ENCODE measurements at places on chromosomes 1 and 21.

GRCh38 chr1:43830802-43831201, 102.8 kb upstream of the ARTN start:
- no peak for DNase-seq

DNA sequence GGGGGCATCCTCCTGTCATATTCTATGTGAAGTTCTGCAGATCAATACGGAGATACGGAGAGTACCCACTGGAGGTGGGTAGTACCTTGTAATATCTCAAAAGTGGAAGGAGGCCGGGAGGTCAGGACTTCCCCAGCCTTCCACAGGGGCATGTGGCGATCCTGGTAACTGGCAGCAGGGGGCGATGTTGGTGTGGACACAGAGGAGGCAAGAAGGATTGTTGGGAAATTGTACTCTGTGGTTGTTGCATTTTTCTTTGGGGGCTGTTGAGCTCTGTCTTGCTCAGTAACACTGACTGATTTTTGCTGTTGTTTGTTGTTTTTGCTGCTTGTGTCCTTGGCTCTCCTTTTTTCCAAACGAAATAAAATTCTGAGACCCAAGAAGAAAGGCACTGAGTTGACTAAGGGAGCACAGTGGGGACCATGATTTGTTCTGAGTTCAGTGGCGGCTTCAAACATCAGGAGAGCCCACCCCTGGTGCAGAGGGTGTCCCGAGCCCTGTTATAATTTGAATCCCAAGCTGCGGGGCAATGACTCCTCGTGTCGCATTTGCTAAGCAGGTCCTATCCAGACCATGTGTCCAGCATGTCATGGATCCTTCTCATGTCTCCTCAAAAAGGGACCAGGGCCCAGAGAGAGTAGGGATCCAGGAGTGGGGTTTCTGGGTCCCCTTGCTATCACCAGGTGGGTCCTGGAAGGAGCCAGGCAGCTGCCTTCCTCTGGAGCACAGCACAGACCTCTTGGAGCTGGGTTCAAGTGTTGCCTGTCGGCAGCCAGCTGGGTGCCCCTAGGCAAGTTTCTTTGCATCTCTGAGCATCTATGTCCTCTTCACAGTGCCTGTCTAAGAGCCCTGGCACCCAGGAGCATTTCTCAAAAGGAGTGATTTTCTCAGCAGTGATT, 22.8 kb downstream of the LHX4 start:
- no peak for DNase-seq

DNA sequence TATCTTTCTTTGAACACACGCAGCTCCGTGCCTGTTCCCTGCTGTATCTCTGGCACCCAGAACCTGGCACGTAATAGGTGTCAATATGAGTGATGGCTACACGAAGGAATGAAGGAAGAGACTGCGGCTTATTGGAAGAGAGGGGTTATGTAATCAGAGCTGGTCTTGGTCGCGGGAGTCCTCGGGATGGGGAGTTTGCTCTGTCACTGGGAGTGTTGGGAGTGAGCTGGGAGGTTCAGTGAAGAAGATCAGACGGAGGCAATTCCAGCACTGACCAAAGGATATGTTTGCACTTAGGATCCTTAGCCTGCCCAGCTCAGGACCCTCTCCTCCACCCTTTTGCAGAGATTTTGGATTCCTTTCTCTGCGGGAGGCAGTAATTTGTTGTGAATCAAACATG, 709.1 kb downstream of the PTPRU start:
- DNase-seq = no peak

- peak; percentile 64 for DNase-seq
These were observed at the start of gene NRIP1 for GRCh38 chr21:15064576-15065391. NRIP1 (minus strand) TSS chr21:15065000; CDS start chr21:14968192, 96,808 bp downstream.
